NCI-H69 (cell line): ENCODE measurements at places on chromosomes 1 and 21.

DNA sequence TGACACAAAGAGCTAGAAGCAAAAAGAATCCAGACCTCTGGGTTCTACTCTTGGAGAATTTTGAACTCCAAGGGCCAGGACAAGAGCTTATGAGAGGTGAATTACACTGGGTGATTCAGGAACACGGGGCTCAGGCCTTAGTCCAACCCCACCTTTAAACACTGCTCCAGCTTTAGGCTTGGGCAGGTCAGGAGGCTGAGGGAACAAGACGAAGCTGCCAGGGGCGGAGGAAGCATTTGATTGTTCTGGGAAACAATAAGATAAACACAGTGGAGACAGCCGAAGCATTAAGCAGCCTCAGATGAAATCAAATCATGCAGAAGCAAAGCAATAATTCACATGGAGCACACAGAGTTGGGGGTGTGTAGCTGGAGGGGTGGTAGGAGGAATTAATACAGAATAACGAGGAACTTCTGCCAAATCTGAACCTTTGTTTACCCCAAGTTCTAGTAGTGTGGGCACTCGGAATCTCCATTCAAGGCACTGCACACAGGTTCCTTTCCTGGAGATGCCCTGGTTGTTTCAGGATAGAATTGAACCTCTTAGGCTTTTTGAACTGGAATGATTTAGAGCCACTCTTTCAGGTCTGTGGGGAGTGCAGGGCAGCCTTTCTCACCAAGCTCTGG is 93.2 kb downstream of the PLXNA2 start:
- DNase-seq = peak; percentile 55

GRCh38 chr21:42107881-42108553 is 36.9 kb downstream of the UMODL1 start:
- DNase-seq = peak; percentile 90

- no peak for DNase-seq
Observed at GRCh38 chr21:27812279-27812678, 845.4 kb upstream of the ADAMTS5 start.

DNA sequence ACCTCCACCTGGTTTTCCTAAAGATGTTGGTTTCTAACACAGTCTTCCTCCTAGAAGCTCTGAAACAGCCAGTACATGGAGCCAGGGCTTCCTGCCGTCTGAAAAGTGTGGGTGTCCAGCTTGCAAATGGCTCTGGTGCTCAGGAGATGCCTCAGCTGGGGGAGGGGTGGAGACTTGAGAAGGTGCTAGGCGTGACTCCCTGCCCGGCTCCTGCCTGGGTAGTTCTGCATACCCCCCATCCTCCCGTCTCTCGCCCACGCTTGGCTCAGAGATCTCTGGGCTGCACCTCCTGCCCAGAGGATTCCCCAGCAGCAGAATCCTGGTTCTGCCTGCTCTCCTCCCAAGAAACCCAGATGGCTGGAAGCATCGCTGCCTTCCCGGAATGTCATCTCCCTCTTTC is 16.9 kb downstream of the STUM start:
- no peak for DNase-seq

DNA sequence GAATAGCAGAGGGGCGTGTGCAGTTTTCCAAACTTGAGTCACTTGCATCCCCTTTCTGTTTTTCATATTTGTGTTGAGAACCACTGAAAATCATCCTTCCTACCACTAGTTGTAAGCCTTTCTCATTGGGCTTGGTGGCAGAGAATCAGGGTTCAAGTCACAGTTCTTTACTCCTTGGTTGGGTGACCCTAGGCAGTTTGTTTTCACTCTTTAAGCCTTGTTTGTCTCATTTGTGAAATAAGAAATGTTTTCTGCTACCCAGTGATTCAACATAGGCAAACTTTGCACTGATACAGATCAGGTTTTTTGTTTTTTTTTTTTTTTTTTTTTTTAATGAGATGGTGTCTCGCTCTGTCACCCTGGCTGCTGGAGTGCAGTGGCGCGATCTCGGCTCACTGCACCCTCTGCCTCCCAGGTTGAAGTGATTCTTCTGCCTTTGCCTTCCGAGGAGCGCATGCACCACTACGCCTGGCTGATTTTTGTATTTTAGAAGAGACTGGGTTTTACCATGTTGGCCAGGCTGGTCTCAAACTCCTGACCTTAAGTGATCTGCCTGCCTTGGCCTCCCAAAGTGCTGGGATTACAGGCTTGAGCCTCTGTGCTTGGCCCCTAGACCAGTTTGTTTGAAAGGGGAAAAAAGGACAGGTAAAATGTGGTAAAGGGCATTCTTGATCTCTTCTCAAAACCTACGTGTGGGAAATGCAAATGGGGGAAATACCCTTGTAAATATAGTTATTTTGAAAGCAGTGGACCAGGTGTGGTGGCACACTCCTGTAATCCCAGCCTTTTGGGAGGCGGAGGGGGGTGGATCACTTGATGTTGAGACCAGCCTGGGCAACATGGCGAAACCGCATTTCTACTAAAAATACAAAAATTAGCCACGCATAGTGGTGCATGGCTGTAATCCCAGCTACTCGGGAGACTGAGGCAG is 3.2 kb downstream of the CLIC4 start:
- no peak for DNase-seq

GRCh38 chr1:39927538-39927937 is 25.8 kb upstream of the MYCL start:
- no peak for DNase-seq

DNA sequence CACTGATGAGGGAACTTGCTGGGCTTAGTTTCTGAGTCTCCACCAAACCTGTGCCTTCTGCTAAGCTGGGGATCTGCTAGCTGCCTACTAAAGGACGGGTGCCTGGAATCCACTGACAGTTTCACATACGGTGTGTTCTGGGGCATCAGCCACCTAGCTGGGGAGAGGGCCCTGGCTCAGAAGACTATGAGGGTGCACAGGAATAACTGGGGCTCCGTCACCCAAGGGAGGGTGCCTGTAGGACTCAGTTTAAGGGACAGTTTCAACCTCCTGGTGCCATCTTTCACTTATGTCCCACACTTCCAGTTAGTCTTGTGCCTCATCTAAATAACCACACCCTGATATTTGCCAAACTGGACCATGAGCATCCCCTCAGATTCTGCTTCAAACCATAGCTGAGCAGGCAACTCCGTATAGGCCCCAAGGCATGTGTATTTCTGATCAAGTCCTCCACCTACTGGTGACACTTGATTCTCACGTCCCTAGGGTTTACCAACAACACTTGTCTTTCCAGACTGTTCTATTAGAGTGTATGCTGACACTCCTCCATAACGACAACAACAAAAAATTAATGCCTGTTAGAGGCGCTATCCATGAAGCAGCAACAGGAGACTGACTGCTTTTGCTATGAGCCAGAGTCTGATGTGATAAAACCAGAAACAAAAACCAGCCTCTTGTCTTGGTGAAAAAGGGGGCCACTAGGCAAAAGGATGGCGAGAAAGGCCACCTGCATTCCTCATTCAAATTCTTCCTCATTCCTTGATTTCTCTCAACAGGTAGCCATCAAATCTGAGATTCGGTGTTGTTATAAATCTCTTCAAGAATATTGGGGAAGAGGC is 55.0 kb upstream of the PAXBP1 start:
- peak; percentile 57 for DNase-seq

DNA sequence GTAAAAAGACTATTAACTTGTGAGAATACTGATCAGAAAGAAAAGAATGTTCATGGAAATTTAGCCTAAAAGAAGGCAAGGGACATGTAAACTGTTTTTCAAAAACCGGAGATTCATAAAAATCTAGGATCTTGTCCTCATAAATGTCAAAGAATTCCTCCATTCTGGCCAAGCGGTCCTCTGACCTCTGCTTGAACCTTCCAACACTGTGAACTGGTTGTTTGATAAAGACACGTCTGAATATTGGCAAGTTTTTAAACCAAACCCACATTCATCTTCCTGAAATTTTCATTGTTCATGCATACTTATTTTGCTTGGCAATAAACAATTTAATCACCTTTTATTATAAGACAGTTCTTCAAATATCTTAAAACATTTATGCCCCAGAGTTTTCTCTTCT is 19.8 kb downstream of the ASPM start:
- DNase-seq = no peak

DNA sequence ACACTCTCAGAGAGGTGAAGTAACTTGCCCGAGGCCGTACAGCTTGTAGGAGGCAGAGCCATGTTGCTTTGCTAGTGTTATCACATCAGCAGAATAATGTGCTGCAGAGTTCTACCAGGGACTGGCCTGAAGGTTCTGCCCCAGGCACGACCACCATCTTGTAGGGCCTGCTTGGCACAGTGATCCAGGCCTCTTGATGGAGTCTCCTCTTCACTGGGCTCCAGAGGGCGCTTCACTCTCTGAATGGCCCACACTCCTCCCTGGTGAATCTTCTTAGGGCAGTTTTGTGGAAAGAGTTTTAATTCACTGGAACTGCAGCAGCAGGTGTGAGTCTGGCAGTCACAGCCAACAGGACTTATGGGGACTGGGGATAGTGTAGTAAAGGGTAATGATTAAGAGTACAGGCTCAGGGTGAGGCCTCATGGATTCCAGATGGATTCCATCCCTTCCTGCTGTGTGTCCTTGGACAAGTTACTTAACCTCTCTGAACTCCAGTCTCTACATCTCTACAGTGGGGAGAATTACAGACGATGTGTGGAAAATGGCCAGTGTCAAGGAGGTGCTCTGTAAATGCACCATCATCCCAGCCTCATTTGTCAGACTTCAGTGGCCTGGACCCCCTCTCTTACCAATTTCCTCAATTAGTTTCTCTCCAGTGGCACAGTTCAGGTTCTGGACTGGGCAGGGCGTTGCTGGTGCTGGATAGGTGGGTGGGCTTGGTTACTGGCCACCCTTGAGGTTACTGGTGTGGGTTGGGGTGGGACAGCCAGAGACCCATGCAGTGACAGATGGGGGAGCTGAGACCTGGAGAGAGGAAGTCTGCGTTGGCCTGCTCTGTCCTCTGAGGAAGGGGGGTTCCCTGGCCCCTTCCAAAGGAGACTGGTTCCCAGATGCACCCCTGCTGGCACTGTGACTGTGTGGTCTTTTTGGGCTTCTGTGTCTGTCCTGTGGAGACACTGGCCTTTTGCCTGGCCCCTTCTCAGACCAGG is 45.9 kb upstream of the CSF3R start:
- DNase-seq = peak; percentile 25

DNA sequence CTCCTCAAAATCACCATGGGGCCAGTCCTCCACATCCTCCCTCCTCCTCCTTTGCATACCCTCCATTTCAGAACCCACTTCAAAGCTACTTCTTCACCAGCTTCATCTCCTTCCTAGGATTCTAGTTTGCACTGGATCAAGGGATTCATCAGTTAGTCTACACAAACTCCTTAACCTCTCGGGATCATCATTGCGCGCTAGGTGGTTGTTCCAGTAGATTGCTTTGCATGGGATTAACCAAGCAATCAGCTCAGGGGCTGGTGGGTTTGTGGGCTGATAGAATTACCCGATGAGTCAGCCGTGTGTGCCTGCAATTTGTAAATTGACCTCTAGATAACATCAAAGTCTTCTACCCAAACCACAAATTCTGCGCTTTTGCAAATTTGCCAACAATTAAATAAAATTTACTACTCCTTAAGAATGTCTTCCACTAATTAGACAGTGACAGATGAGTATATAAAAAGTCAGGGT is 7.7 kb downstream of the KANK4 start:
- peak; percentile 51 for DNase-seq

- DNase-seq = no peak
Observed at GRCh38 chr1:201938440-201939035, 7.8 kb downstream of the LMOD1 start.

GRCh38 chr1:48018799-48019198 is 21.6 kb upstream of the TRABD2B start:
- DNase-seq = no peak

DNA sequence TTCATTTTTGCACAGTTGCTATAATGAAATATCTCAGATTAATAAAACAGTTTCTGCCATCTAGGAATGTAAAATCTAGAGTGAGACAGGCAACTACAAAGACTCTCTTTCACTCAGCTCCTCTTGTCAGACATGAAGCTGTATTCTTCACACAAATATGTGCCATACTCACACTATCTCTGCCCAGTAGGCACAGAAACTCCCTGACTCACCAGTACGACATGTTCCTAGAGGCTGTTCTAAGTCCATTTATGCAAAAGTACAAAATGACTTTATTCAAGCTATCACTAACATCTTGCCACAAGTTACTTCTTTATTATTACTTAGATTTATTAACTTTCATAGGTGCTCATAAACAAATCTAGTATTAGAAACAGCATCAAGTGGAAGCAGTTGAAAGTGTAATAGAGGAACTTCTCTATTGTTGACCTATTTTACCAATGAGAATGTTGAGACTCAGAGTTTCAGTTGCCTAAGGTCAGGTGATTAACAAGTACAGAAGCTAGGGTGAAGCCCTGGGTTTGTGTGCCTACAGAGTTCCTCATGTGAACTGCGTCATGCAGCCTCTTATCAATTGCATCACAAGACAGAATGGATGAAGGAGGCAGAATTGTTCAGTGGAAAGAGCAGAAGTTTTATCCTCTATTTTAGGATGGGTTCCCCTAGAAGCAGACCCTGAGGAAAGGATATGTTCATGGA is 98.9 kb downstream of the RGS2 start:
- DNase-seq = no peak

DNA sequence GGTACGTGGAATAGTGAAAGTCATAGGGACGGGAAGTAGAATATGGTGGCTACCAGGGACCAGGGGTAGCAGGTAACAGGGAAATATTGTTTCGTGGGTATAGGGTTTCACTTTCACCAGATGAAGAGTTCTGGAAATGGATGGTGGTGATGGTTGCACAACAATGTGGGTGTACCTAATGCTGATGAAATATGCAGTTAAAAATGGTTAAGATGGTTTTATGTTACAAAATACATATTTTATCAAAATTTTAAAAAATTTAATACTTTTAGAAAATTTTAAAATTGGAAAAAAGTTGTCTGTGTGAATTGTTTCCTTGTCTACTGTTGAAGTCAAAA is 55.5 kb upstream of the TLR5 start:
- no peak for DNase-seq

DNA sequence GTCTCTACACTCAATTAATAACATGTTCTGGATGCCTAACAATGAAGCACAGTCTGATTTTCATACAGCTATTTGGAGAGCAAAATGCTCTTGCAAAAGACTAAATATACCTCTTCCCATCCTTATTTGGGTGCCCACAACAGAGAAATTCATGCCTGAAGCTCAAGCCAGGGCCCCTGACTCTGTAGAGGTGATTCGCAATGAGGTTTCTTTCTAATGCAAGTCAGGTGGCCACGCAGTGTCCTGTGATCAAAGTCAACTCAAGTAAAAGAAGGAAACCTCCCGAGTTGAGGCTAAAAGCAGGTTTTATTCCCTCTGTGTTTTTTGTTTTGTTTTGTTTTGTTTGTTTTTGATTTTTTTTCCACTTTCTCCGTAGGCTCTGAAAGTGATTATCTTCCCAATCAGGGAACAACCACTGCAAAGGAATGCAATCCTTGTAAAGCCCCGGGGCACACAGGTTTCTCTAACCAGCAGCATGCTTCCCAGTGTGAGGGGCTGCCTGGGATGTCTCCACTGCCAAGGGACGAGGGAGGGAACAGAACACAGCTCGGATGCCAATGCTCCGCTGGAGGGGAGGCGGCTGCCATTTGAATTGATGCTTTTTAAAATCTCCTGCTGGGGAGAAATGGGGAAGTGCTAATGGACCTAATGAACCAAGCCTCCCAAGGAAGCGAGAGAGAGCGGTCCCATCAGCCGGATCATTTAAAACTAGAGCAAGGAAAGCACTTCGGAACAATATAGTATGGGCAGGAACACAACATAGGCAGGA is 73.8 kb upstream of the SSX2IP start:
- DNase-seq = no peak

GRCh38 chr21:29208682-29209059 is 78.2 kb downstream of the MAP3K7CL start:
- DNase-seq = no peak
